Activated T-helper 9 cell treated with anti-CD3 and anti-CD28 coated beads, Interleukin-2, amount 50 U/mL, for 16 hours (primary cell): ENCODE measurements at places on chromosomes 3 and 15.
A peak's percentile ranks its signal among the peaks of the same experiment; 100 is the strongest.

DNA sequence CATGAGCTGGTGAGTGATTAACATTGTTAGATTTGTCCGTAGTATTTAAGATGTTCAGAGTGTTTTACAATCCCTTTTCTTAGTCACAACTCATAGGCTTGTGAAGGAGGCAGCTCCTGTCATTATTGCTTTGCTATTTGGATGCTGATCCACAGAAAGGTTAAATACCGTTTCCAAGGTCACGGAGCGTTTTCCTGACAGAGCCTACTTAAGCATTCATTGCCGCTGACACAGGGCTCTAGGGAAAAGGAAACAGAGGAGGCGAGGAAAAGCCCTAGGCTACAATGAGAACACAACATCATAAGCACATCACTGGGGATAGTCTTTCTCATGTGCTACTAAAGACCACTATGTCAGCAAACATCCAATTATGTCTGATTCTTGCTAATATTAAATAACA lies 38.5 kb upstream of the CPB1 start:
- DNase-seq = no peak

GRCh38 chr3:170128977-170129431 lies 52.5 kb downstream of the PHC3 start:
- DNase-seq = no peak

DNA sequence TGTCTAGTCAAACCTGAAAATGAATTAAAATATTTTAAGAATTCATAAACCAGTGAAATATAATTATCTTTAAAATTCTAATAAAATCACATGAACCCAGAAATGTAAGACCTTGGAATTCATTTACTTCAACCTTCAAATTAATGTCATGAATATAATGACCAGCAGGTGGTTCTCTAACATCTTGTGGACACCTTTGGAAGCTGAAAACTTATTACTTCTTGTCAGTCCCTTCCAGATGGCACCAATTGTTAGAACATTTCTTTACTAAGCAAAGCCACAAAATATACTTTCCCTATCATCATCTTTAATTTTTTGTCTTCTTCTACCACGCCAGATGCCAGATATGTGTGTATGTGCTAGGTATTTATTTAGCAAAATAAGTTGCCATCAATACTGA lies 240.0 kb downstream of the MBNL1 start:
- no peak for DNase-seq

- no peak for DNase-seq
Observed at GRCh38 chr3:81911221-81911620, 149.8 kb upstream of the GBE1 start.

DNA sequence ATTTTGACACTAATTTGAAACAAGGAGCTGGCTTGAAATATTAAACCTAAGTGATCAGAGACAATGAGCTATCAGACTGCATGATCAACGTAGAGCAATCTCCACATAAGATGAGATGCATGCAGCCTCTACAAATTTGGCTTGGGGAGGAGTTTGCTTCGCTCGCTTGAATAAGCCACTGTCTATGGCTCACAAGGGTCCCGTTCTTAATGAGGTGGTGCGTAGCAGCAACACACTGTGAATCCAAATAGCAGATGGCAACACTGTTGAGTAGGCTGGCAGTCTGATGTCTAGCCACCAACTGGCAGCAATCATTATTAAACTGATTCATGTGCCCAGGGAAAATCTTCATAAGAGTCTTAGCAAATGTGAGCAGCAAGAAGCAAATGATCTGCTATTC lies 125.4 kb upstream of the CCDC54 start:
- no peak for DNase-seq

DNA sequence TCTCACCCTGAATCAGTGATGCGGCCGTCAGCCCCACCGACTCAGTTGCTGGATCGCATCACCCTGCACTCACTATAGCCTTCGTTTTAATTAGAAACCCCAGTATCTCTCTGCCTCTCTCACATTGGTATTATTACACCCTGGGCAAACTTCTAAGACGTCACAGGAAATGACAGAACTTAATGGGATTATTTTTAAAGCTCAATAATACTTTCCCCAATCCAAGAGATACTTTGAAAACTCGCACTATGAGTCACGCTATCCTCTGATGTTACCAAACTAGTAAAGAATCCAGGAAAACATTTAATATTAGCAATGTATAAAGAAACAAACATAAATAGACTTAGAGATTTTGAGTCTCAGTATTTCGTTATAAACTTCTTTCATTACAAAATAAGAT lies 36.6 kb downstream of the RUBCN start:
- DNase-seq = no peak

GRCh38 chr3:150407808-150408220 lies 284 bp upstream of the TSC22D2 start:
- no peak for DNase-seq

- no peak for DNase-seq
Observed at GRCh38 chr3:108073764-108074431, 16.9 kb downstream of the CD47 start.

DNA sequence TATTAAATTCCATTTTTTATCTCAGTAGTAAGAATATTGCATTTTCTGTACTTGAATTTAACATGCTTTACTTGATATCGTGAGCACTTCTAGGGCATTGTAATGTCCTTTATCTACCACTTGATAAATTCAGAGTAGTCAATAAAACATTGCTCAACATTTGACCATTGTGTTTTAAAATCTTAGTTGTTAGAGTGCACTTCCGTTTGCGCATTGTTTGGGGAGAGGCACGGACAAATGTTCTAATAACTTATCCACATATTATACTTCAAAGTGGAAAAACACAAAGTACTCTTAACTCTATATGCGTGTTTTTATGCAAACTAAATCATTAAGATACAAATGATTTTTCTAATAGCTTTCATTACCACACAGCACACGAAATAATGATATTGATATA lies 419 bp downstream of the FAM227B start:
- no peak for DNase-seq

DNA sequence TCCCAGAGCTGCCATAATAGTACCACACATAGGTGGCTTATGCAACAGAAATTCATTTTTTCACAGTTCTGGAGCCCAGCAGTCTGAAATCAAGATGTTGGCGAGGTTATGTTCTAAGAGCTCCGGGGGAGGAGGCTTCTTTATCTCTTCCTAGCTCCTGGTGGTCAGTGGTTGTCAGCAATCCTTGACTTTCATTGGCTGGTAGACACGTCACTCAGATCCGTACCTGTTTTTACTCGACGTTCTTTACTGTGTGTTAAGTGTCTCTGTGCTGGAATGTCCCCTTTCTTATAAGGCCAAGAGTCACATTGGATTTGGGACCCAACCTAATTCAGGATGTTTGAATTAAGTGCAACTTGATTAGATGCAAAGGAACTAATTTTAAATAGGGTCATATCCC lies 218.5 kb upstream of the CNTN3 start:
- DNase-seq = no peak

GRCh38 chr3:130255442-130255841 lies 90.0 kb upstream of the COL6A5 start:
- DNase-seq = no peak

DNA sequence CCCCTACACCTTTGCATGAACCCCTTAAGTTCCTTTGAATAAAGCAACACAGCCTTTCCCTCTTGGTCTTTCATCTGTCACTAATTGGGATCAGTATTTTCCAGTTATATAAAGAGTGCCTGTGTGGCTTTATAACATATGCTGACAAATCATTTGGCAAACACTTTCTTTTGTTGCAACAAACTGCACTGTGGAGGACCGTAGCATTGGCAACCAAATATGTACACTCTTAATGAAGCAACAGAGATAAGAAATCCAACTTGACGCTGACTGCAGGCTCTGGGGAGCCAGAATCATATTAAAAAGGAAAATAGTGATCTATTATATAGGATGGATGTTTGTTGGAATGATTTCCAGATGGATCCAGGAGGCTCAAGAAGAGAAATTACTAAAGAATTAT lies 120.1 kb upstream of the PRICKLE2 start:
- no peak for DNase-seq

DNA sequence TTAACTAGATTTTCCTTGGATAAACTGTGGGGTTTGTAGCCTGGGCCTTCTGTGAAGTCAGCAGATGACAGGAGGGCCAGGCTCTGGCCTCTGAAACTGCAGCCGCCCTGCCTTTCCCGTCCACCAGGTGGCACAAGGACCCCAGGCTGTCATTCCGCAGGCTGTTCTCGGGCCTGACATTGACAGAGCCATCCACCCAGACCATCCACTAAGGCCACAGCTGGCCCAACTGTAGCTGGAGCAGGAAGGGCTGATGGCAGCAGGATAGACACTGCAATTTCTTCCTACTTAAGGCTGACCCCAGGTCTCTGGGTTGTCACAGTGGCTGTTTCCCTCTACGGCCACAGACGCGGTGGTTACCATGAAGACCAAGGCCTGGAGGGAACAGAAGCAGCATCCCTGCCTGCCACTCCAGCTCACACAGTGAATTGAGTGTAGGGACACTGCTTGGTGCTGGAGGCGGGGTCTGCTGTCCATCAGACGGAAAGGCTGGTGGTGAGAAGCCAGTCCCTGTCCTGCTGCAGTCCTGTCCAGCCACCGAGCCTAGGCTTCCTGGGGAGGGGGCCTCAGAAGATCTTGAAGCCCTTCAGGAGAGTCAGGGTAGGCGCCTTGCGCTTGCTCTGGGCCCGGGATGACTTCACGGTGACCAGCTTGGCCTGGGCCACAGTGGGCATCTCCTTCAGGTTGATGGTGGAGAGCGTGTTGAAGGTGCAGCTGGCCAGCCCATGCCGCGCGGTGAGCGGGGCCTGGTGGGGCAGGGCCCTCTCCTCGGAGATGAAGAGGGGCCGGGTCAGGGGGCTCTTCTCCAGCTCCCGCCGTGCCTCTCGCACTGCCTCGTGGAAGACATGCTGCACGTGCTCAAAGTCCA lies 9.4 kb downstream of the SLC51B start:
- peak; percentile 14 for DNase-seq

GRCh38 chr3:125245521-125245920 lies 33.0 kb upstream of the SLC12A8 start:
- no peak for DNase-seq

GRCh38 chr15:90991587-90992285 lies 2.6 kb downstream of the PRC1 start:
- no peak for DNase-seq

GRCh38 chr15:68210821-68211655 lies 5.9 kb upstream of the CALML4 start:
- peak; percentile 32 for DNase-seq

DNA sequence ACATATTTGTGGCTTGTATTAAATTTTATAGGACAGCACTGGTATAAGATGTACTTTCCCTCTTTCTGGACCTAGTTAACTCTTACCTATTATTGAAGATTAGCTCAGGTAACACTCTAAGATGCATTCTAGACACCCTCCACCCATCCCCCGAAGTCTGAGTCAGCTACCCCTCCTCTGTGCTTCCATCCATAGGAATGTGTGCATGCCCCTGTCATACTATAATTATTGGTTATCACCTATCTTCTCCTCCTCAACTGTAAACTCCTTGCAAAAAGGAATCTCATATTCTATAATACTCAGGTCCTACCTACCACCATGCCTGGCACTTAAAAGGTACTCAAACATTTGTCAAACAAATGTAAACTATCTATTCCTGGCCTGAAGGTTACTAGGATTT lies 3.0 kb downstream of the PEAK1 start:
- no peak for DNase-seq

DNA sequence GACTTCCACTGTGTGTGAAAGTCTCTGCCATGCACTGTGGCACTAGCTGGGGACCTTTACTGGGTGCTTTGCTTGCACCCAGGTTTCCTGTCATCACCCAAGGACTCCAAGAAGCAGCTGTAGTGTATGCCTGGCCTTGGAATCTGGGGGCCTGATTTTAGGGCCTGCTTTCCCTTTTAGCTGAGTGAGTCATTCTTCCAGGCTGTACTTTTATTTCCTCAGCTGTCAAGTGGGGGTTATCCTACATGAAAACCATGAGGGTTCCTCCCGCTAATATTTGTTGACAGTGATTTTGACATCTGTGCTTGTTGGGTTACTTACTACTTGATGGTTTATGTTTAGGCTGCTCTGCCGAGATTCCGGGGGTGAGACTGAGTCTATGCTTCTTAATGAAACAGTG lies 18.5 kb downstream of the GORASP1 start:
- no peak for DNase-seq

DNA sequence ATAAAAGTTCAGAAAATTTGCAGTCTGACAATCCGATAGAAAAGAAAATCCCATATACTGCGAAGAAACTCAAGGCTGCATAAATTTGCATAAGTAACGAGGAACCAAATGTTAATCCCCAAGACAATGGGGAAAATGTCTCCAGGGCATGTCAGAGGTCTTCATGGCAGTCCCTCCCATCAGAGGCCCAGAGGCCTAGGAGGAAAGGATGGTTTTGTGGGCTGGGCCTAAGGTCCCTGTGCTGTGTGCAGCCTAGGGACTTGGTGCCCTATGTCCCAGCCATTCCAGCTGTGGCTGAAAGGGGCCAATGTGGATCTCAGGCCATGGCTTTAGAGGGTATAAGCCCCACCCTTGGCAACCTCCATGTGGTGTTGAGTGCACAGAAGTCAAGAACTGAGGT lies 21.3 kb upstream of the CCR4 start:
- no peak for DNase-seq

GRCh38 chr3:111648991-111649579 lies 53.9 kb upstream of the ZBED2 start:
- no peak for DNase-seq

DNA sequence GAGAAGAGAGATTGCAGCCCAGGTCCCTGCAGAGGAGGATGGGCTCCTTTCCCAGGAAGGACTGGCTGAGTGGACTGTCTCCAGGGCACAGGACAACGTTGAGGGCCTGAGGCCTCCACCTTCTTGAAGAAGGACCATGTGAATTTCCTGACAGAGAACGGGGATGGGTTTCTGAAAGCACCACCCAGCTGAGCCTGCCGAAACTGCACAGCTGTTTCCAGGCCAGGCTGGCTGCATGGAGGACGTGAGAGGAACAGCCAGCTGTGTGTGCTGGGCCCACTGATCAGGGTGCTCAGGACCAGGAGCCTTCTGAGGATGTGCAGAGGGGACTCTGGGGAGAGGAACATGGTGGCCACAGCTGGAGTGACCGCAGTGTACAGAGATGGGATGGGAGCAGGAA lies 39.2 kb downstream of the HMCES start:
- DNase-seq = no peak

DNA sequence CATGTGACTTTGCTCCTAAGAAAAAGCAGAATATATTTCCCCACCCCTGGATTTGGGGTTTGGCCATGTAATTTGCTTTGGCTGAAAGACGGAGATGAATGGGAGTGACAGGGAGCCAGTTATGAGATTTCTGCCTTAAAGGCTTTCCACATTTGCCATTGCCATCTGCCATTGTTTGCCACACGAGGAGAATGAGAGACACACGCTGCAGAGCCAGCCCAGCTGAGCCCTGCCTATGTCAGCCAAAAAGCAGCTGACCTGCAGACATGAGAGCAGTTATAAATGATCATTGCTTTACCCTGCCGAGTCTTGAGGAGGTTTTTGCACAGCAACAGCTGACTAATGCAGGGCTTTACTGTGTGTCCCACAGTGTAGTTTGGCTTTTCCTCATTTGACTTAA lies 40.6 kb upstream of the RFTN1 start:
- no peak for DNase-seq

GRCh38 chr15:95832668-95833067 lies 497.8 kb upstream of the NR2F2 start:
- DNase-seq = no peak
